ENCODE measurements at places on chromosomes 1 and 21.

DNA sequence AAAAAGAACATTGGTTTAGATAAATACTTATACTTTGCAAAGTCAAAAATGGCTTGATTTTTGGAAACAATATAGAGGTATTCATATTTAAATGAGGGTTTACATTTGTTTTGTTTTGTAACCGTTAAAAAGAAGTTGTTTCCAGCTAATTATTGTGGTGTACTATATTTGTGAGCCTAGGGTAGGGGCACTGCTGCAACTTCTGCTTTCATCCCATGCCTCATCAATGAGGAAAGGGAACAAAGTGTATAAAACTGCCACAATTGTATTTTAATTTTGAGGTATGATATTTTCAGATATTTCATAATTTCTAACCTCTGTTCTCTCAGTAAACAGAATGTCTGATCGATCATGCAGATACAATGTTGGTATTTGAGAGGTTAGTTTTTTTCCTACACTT lies 65.3 kb upstream of the SAMD13 start:
- DNase-seq: no peak

GRCh38 chr1:29591601-29592260 lies 355.4 kb downstream of the PTPRU start:
- DNase-seq: no peak

DNA sequence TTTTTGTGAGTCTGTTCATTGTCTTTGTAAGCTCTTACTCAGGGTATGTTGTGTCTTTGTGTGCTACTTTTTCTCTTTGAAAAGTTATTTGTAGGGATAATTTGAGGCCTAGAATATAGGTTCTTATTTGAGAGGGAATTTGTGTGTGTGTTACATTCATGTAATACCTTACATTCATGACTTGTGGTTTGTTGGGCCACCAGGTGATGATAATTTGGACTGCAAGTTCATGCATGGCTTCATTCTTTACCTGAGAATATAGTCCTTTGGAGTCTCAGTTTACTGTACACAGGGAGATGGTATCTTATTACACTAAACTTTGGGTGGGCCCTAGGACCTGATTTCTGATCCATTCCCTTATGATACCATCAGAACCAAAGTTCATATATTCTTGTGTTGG lies 51.8 kb upstream of the FASLG start:
- no peak for DNase-seq

GRCh38 chr1:202112859-202113689 lies 9.6 kb upstream of the GPR37L1 start:
- DNase-seq: no peak

DNA sequence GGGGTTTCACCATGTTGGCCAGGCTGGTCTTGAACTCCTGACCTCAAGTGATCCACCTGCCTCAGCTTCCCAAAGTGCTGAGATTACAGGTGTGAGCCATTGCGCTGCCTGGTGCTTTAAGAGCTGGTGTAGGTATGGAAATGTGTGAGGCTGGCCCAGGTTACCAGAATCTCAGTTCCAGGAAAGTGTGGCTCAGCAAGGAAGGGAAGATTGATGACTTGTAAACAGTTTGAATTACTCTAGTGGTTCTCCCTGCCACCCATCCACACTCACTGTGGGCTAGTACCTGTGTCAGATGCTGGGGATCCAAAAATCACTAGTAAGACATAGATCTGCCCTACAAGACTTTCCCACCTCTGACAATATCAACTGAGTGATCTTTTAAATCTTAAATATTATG lies 34.5 kb upstream of the SLC35D1 start:
- DNase-seq: no peak
